ENCODE measurements at places on chromosomes 7 and 10.

- no peak for DNase-seq
Measured at GRCh38 chr10:94412449-94412848, 10.1 kb downstream of the TBC1D12 start.

DNA sequence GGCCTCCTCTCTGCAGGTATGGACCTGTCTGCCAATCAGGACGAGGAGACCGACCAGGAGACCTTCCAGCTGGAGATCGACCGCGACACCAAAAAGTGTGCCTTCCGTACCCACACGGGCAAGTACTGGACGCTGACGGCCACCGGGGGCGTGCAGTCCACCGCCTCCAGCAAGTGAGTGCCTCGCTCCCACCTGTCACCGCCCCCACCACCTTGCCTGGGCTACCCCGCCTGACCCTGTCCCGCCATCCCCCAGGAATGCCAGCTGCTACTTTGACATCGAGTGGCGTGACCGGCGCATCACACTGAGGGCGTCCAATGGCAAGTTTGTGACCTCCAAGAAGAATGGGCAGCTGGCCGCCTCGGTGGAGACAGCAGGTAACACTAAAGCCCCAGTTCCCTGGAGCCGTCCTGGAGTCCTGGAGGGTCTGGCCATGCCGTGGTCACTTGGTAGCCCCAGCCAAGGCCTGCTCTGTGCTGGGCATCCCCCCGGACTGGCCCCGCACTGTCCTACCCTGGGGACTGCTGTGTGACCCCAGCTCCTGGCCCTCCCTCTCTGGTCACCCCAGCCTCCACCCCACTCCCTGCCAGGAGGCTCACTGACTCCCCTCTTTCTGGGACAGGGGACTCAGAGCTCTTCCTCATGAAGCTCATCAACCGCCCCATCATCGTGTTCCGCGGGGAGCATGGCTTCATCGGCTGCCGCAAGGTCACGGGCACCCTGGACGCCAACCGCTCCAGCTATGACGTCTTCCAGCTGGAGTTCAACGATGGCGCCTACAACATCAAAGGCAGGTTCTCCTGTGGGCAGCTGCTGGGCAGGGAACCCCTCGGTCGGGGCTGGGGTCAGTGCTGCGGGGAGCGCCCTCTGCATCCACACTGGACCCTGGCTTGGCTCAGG lies 178.0 kb downstream of the RNF216 start:
- DNase-seq, result peak; percentile 38

DNA sequence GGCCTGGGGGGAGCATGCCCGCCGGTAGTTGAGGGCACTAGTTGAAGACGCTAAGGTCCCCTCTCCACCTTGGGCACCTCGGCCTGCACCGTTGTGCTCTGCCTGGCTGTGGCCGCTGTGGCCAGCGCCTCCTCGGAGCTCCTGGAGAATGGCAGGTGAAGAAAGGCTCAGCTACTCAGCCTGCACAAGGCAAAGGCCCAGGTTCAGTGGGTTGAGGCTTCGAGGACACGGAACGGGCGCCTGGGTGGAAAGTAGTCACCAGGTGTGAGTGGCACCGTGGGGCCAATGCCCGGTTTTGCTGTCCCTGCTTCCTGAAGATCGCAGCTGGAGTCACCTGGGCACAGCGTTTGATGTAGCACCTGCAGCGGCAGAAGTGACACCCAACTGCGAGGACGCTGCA lies 12.4 kb upstream of the ZNF716 start:
- DNase-seq, result no peak

DNA sequence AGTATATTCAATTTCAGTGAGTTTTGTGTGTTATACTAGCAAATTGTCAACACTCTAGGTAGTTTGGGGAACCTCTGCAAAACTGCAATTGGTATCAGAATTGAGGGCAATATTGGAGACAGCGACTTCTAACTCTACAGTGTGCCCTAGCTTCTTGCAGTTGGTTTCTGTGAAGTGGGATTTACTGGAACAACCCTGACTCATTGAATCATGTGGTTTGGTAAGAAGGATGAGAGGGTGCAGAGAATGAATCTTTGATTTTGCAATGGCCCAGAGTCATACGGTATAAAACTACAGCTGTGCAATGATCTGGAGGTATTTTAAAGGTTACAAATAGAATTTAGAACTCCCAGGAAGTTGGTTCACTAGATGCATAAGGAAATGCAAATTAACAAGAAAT lies 129.1 kb upstream of the PPP1R3A start:
- DNase-seq, result no peak

DNA sequence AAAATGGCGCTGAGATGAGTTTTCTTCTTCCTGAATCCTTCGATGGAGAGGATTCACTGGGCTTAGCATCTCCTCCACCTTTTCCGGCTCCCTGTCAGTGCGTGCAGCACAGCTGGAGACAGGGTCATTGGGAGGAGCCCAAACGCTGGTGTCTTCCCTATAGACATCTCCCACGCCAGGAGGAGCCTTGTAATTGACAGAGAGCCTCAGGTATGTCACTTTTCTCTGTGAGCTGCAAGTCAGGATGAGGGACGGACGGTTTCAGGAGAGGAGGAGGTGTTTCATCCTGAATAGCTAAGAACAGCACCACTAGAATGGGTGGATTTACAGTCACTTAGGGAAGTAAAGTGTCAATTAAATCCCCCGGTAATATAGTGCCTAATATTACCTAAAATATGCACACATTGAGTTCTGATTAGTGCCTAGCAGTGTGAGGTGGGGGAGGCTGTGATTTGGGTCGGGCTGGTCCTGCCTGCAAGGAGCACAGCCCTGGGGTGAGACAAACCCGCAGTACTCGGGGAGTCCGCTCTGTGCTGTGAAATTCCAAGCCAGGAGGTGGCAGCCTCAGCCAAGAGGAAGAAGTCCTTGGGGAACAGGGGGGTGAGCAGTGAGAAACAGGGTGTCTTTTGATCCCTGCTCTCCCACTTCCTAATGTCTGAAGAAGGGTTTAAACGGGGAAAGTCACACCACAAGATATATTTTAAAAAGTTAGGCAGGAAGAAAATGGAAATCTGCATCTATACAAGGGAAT lies 28.2 kb downstream of the IL15RA start:
- peak; percentile 80 for DNase-seq

DNA sequence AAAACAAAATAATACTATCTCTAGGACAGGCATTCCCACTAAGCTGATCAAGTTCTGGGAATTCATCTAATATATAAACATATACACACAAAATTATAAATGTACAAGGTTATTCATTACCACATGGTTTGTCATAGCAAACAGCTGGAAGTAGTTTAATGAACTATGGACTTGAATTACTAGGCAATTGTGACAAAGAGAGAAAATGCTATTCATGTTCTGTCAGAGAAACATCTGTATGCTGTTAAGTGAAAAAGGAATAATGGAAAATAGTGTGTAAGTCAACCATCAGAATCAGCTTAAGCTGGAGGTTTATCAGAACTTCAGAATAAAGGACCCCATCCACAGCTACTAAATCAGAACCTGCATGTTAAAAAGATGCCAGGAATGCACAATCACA lies 2.8 kb downstream of the ZNF248 start:
- DNase-seq, result no peak

DNA sequence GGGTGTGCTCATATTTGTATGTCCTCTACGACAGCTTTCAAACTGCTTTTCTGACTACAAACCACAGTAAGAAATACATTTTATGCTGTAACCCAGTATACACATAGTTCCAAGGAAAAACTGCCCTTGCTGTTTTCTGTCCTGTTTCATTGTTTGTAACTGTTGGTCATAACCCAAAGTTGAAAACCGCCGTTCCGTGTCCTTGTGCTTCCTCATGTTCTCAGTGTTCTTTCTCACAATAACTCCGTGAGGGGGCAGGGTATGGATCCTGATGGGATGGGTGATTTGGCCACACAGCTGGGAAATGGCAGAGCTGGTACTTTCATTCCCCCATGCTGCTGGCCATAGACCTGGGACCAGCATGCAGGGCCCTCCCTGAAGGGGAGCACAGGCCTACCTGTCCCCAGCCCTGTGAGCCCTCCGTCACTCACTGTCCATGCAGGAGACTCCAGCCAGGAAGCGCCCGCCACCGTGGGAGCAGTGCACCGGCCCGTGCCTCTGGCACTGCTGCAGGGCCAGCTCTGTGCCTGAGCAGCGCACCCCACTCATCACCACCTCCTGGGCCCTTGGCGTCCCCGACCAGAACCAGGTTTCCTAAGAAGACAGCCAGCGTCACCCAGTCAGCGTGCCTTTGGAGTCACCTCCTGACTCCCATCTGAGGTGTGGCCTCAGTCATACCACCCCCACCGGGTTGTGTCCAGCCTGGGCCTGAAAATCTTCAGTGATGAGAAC lies 12.7 kb downstream of the LOXL4 start:
- DNase-seq, result no peak

- DNase-seq, result no peak
Measured at GRCh38 chr7:155206318-155207020, 91.2 kb upstream of the INSIG1 start.

- DNase-seq, result no peak
Measured at GRCh38 chr7:120735791-120736190, 122.2 kb downstream of the TSPAN12 start.

DNA sequence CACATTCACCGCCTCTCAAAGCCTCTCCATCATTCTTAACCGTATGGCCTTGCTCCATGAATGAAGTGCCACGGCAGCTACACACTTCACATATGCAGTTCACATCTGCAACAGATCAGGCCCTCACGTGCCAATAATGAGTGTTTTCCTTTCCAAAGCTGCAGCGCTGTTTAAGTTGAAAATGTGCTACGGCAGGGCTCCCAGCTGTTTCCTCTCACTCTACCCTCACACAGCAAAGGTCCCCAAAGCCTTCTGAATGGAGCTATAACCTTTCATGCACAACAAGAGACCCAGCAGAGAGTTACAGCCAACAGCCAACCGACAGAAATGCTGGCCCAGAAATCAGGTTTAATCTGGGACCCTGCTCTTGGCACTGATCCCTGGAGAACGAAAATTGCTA lies 236.1 kb downstream of the ELMO1 start:
- DNase-seq, result no peak

DNA sequence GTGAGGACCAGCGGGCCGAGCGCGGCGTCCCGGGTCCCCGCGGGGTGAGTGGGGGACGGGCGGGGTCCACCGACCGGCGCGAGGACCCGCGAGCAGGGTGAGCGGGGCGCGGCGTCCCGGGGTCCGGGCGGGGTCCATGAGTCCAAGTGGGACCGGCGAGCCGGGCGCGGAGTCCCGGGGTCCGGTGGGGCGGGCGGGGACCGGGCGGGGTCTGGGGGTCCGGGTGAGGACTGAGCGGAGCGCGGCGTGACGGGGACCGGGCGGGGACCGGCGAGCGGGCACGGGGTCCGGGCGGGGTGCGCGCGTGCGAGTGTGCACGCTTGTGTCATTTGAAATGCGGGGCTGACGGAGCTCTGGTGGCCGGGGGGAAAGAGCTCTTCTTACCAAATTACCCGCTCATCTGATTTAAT lies 765 bp downstream of the CELF2 start:
- DNase-seq, result peak; percentile 34

GRCh38 chr7:44322631-44323363 lies 2.6 kb downstream of the CAMK2B start:
- DNase-seq, result no peak

DNA sequence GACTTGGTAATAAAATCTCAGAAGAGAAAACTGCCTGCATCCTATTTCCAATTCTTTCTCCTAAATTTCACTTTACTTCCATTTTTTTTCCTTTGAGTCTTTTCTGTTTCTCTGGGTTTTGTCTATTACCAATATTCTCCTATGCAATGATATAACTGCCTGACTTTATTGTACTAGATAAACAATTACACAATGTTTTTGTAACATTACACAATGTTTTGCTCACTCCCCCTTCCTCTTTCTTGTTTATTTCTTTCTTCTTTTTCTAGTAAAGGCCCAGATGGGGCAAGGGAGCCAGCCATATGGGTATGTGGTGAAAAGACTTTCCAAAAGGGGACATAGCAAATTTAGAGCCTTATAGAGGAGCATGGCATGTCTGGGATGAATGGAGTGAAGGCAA lies 278.7 kb upstream of the PHYHIPL start:
- no peak for DNase-seq

GRCh38 chr7:114026486-114027089 lies 107.8 kb upstream of the PPP1R3A start:
- no peak for DNase-seq

DNA sequence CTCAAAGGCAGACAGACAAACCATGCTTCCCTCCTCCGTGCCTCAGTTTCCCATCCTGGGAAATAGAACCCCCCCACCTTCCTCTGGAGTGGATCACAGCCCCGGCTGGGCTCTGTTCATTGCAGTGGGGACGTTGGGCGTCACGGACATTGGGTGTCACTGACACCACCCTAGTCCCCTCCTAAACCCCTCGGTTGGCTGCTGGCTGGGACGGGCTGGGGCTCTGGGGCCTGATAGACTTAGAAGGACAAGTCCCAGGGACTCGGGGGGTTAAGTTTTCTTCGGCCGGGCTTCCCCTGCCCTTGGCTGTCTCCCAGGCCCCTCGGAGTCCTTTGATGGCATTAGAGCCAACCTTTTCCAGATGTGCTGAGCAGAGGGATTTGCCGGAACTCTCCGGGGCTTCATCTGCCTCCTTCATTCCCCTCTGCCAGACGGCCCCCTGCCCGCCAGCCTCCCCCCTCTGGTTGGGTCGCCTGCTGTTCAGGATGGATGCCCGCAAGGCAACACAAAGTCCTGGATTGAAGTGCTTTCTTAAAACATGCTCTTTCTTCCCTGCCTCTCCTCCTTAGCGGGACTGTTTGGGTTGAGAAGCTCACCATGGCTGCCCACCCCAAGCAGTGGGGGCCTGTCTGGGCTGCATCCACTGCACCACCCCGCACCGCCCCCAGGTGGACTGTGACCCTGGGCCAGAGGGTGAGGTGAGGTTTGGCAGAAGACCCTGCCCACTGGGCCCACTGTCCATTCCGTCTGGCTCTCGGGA lies 73.0 kb downstream of the COL26A1 start:
- peak; percentile 55 for DNase-seq

GRCh38 chr7:1237704-1238255 lies 5.1 kb downstream of the UNCX start:
- DNase-seq, result no peak
